ENCODE measurements at places on chromosomes 7 and 10.

DNA sequence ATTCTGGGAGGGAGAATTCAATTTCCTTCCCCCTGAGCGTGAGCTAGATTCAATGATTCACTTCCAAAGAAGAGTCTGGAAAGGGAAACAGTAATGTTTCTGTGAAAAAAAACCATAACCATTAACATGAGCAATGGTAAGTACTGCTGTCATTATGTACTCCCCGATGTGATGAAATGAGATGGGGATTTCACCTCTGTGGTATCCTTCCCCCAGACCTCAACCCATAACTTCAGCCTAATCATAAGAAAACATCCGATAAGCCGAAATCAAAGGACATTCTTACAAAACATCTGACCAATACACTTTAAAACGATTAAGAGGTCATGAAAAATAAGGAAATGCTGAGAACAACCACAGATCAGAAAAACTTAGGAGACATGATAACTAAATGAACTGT, 27.2 kb downstream of the EZH2 start:
- DNase-seq: no peak

- no peak for DNase-seq
These were observed 35.1 kb downstream of the LRRC20 start for GRCh38 chr10:70347321-70347720.

GRCh38 chr7:118022546-118022945, 149.3 kb upstream of the CTTNBP2 start:
- no peak for DNase-seq

DNA sequence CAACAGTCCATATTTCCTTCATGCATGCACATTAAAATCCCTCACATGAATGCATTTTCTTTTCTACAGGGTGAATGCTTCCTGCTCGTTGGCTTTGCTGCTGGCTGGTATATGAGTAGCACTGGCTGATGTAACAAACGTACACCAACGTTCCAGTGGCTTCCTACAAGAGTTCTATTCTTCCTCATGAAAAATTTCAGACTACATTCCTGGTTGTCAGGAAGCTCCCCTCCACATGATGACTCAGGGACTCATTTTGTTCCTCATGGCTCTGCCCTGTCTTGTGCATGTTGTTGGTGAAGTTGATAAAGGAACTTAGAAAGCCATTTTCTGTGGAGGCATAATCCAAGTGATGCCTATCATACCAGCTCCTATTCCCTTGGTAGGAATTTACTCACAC, 470.7 kb upstream of the KLF6 start:
- peak; percentile 59 for DNase-seq

GRCh38 chr7:36336390-36336789, 53.3 kb upstream of the ANLN start:
- DNase-seq: no peak

GRCh38 chr10:30166929-30167328, 107.5 kb upstream of the JCAD start:
- peak; percentile 8 for DNase-seq

DNA sequence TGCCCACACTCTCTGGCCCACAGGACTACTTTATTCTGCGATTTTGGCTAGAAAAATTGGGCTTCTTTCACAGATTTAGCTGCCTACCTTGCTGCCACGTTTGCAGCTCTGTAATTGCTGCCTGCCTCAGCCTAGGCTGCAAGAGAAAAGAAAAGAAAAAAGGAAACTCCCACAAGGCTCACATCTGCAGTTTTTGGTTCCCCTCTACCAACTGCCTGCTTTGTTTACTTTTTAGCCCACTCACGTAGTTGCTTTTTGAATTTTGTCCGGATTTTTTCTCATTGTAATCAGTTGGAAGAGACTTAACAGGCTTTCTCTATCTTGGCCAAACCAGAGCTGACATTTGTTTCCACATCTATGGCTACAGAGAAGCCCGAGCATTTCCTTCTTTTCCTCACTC, 24.3 kb downstream of the SUN3 start:
- DNase-seq: no peak

- peak; percentile 25 for DNase-seq
These were observed 23.7 kb downstream of the EPDR1 start for GRCh38 chr7:37943905-37944736.

- DNase-seq: no peak
These were observed 12.8 kb upstream of the GPR15LG start for GRCh38 chr10:84160663-84161362.

- DNase-seq: no peak
These were observed 38.1 kb downstream of the SFTPD start for GRCh38 chr10:79910836-79911235.

DNA sequence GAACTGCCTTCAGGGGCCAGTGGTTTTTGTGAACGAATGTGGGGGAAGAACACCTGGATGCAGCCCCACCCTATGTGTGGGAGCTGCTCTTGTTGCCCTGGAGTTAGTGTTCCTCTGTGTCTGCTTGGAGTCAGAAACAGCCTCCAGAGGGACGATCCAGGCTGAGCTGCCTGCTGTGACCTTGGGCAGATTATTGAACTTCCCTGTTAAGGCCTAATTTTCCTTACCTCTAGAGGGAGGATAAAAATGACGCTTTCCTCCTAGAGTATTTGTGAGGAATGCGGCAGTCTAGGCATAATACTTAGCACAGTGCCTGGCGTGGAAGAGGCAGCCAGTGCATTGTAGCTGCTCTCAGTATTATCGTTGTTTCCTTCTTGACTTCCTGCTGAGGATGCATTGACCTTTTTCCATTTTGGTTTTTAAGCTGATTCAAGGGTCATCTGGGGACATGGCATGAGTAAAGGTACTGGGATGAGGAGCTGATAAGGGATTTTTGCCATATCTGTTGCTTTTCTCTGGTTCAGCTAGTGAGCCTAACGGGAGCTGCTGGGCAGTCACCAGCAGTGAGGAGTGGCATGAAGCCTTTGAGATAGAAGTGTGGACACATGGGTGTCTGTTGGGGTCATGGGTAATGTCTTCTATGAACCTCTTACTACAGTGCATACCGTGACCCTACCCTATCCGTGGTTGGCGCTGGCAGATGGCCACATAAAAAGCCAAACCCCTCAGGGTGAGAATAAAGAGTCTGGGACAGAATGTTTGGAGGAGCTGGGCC, 6.4 kb downstream of the ZFYVE27 start:
- no peak for DNase-seq

GRCh38 chr10:103676058-103676785, 179.2 kb downstream of the SH3PXD2A start:
- peak; percentile 74 for DNase-seq

GRCh38 chr10:101778151-101778780, 2.4 kb upstream of the FGF8 start:
- DNase-seq: no peak

- DNase-seq: peak; percentile 79
These were observed 177.1 kb downstream of the DGKI start for GRCh38 chr7:137669706-137670105.

DNA sequence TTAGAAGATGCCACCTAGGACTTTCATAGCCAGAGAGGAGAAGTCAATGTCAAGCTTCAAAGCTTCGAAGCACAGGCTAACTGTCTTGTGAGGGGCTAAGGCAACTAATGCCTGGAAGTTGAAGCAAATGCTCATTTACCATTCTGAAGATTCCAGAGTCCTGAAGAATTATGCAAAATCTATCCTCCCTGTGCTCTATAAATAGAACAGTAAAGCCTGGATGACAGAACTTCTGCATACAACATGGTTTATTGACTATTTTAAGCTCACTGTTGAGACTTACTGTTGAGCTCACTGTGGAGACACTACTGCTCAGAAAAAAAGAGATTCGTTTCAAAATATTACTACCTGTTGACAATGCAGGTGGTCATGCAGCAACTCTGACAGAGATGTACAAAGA, 28.6 kb downstream of the TNS3 start:
- no peak for DNase-seq

- no peak for DNase-seq
These were observed 70.4 kb upstream of the DNAJB12 start for GRCh38 chr10:72425133-72425532.

DNA sequence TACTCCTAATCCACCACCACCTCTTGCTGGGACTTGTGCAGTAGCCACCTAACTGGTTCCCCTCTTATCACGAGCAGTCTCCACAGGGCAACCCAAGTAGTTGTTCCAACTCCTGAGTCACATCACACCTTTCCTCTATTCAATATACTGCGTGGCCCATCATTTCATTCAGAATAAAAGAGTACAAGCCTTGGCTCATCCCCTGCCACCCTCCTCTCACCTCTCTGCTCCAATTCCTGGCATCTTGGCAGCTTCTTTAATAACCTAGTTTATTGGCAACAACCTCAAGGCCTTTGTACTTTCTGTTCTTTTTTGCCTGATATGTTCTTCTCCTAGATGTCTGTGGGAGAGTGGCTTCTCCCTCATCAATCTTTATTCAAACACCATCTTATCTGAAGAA, 199.4 kb downstream of the KIAA1217 start:
- DNase-seq: no peak

DNA sequence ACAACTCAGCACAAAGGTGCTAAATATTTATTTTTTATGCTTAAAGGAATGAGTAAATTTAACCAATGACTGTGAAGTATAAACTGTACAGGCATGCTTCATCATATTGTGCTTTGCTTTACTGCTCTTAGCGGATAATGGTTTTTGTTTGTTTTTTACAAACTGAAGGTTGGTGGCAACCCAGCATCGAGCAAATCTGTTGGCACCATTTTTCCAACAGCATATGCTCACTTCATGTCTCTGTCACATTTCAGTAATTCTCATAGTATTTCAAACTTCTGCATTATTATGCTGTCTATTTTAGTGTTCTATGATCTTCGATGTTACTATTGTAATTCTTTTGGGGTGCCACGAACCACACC, 22.8 kb downstream of the BRAF start:
- DNase-seq: no peak

GRCh38 chr10:124106241-124106879, 13.0 kb upstream of the CHST15 start:
- DNase-seq: peak; percentile 89

- no peak for DNase-seq
These were observed 90.5 kb upstream of the RSU1 start for GRCh38 chr10:16907687-16908086.

DNA sequence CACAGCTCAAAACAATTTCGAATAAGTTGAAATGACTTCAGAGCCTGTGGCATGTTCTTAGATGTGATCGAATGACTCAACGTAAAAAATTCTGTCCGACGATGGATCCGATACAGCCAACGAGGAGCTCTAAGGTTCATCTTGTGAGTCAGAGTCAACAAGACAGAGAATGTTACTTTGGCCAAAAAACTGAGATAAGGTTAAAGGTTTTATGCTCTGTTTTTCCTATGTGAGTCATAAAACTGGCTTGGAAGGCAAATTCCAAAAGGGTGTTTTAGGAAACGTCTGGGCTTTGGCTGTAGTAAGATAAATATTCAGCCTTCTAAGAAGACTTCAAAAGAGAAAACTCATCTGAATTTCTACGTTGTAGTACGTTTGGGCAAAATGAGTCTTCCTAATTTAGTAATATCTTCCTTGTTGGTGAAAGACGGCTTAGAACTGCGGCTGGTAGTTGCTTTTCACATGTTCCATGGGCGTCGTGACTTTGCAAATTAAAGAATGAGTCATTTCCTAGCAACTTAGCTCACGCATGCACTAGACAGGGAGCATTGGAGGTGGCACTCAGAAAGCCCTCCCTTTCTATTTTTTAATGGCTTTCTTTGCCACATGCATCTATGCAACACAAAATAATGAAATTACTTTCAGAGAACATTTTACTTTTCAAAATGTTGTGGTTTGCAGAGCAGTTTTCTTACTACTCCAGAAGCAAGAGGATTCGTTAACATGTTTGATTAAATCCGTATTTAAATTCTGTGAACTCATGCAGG, 28.2 kb downstream of the PFKP start:
- peak; percentile 100 for DNase-seq

DNA sequence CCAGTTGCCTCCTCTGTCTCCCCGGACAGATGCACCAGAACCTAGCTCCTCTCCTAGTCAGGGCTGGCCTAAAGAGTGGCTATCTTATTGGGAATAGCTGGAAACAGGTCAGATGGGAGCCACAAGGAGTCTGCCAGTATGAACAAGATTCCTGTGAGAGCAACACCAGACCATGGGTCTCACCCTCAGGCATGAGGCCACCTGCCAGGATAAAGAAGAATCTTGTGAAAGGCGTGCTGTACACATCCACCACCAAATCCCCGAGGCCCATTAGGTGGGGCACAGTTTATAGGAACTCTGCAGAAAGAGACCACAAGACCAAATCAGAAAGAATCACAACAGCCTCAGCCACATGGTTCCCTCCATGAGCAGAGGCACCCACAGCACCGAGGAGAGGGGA, 325.9 kb downstream of the TNS3 start:
- no peak for DNase-seq

DNA sequence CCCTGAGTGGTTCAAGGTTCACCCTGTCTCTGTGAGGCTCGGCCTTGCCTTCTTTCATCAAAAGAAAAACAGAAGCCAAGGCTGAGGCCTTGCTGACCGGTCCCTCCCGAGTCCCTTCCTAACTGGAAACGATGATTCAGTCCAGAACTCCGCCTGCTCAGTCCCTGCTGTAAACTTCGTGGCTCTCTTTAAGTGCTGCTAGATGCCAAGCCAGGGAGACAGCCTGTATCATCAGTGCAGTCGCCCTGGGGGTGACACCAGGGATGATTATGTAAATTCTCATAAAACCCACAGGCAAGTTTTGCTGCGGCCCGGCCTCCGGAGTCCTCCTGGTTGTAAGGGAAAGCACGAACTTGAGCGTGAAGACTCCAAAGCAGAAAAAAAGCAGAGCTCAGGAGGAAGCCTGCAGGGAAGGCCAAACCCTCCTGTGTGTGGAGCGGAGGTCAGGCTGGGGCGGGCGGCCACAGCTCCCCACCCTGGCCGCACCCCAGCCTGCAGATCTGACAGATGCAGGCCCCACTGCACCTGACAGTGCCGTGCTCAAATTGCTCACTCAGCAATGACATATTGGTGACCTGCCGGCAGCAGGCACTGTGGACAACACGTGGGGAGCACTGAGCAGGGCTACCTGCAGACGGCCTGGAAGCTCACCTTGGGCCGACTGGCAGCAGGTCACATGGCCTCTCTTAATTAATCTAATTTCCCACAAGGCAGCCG, 123.4 kb downstream of the DYNC2I1 start:
- no peak for DNase-seq

DNA sequence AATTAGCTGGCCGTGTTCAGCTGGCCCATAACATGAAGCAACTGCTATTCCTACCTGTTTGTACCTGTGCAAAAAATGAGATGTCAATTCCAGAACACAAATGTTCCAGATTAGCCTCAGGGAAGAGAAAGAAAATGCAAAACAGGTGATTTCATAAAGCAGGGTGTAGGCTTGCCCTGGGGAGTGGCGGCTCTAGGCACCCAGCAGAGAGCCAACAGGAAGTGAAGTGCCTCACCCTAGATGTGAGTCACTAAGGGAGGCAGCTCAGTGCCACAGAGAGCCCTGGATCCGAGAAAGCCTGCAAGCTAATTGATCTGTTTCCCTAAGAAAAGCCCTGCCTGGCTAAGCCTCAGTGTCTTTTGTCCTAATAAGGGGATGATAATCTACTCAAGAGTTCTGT, 240.0 kb downstream of the ARHGAP21 start:
- DNase-seq: peak; percentile 99

- peak; percentile 70 for DNase-seq
These were observed 218.2 kb upstream of the PODXL start for GRCh38 chr7:131774419-131775220.

DNA sequence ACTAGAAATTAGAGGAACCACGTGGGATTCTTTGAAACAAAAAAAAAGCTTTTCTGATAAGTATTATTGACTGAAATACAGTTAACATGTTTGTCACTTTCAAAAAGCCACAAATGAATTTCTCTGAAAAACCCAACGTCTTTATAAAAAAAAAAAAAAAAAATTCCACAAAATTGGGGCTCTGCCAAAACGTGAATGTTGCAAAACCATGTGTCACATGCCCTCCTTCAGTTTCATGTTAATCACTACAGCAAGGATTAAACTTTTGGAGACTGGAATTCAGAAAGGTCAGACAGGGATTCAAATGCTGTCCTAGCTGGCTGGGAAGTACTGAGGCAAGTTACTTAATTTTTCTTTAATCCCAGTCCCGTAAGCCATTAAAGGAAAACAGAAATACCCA, 278.0 kb upstream of the KLF14 start:
- DNase-seq: peak; percentile 75

Measured in bronchial epithelial cell (primary cell).